Eye (tissue), 1 donor: ENCODE measurements at places on chromosomes 11 and 22.

DNA sequence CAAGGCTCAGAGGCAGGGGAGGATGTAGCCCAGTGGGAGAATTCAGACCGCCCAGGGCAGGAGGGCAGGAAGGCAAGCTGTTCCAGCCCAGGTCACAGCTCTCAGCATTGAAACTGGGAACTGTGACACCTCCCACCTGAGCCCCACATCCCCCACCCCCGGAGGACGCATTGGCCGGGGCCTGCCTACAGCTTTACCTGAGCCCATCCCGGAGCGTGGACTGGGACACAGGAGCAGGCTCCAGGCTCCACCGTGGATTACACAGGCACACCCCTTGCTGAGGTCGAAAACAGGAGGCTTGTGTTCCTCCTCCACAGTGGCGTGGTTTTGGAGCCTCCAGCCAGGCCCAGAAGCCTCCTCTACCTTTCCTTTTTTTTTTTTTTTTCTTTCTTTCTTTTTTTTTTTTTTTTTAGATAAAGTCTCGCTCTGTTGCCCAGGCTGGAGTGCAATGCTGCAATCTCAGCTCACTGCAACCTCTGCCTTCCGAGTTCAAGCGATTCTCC lies 9.1 kb upstream of the PGA3 start:
- no peak for DNase-seq

GRCh38 chr22:37643225-37643847 lies 3.9 kb downstream of the SH3BP1 start:
- peak; percentile 95 for DNase-seq

DNA sequence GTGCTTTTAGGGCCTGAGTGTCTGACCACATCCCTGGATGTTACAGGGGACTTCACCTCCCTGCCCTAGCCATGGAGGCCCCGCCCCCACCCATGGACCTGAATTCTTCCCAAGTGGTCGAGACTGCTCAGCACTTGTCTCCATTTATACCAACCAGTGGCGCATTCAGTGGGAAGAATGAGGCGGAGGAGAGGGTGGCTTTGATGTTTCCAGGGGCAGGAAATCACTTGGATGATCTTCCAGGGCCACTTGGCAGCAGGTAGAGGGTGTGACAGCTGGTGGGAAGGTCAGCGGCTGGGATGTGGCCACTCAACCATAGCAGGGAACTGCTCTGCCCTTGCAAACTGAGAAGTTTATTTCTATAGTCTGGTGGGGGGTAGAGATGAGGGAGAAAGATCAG lies 155.1 kb upstream of the BLID start:
- peak; percentile 56 for DNase-seq

- no peak for DNase-seq
Observed at GRCh38 chr22:35910003-35910769, 118.4 kb downstream of the RBFOX2 start.

- DNase-seq = peak; percentile 84
Observed at GRCh38 chr22:23183061-23183698, 2.9 kb downstream of the BCR start.

GRCh38 chr11:11618973-11619435 lies 2.8 kb downstream of the GALNT18 start:
- DNase-seq = no peak

GRCh38 chr11:132639986-132640385 lies 892.3 kb downstream of the OPCML start:
- DNase-seq = no peak

DNA sequence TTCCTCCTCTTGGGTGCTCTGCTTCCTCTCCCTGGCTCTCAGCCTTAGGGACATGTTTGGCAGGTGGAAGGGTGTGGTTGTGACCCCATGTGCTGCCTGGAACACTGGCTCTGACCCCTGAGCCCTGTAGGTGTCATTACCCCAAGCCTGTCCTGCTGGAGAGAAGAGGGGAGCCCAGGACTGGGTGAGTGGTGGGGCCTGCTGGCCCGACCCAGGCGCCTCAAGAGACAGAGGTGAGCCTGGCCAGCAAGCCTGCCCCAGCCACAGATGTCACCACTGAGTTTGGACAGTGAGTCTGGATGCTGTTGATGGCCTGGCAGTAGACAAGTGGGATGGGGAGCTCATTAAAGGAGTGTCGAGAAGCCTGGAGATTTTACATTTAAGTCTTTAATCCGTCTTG lies 1112.2 kb downstream of the BRD1 start:
- no peak for DNase-seq

DNA sequence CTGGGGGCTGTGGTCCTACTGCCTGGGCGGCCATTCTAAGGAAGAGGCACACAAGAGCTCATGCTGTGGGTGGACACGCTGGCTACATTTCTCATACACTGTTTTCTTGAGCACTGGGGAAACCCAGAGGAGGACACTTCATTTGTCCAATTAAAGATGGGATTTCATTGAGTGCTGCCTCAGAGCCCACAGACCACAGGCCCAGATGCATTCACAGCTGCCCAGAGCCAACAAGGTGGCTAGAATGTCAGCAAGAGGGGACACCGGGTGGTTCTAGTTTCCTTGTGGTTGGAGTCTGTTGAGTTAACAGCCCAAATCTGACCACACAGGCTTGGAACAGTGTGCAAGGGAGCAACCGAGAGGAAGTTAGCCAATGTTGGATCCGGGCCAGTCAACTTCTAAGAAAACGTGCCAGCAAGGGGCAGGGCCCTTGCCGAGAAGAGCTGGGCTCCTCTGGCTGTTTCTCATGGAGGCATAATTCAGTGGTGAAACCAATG lies 35.0 kb upstream of the SORL1 start:
- peak; percentile 66 for DNase-seq

GRCh38 chr11:68962527-68963250 lies 18.1 kb downstream of the MRGPRD start:
- DNase-seq = no peak

- peak; percentile 95 for DNase-seq
Observed at GRCh38 chr22:17830043-17830961, 56.0 kb upstream of the BID start.

- DNase-seq = no peak
Observed at GRCh38 chr11:70169127-70169526, 34.0 kb upstream of the FADD start.

GRCh38 chr11:103800406-103801114 lies 235.9 kb upstream of the DDI1 start:
- no peak for DNase-seq

GRCh38 chr11:133168016-133168415 lies 364.3 kb downstream of the OPCML start:
- no peak for DNase-seq

- DNase-seq = peak; percentile 45
Observed at GRCh38 chr11:69948256-69949141, 129.3 kb upstream of the FGF3 start.

GRCh38 chr11:19025481-19026406 lies 34.8 kb downstream of the MRGPRX2 start:
- peak; percentile 14 for DNase-seq

GRCh38 chr11:113528982-113529381 lies 53.8 kb upstream of the DRD2 start:
- no peak for DNase-seq

DNA sequence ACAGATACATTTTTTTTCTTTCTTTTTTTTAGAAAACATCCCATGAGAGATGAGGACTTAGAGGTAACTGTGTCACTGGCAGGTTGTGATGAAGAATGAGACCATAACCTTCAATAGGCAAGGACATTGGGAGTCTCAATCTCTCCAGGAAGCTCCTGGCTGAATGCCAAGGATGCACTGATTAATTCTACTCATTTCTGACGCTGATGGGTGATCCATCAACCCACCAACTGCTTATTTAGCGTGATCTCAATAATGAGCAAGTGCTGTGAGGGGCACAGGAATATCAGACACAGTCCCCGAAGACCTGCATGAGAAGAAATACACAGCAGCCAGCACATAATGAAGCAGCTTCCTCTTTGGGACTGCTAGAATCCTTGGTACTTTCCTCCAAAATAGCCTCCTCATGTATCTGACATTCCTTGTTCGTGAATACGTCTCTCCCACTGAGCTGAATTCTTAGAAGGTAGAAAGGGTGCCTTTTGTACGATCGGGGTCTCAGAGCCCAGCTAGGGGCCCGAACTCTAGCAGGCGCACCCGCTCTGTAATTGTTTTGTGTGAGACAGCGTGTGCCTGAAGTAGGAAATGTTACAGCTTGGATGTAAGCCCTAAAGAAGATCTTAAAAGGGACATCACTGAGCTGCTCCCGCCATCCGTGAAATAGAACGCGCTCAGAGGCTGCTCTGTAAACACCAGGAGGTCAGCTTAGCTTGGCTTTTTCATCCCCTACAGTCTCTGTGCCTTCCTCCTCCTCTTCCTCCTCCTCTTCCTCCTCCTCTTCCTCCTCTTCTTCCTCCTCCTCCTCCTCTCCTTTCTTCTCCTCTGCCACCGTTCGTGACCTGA lies 7.2 kb downstream of the CLMP start:
- DNase-seq = peak; percentile 83

DNA sequence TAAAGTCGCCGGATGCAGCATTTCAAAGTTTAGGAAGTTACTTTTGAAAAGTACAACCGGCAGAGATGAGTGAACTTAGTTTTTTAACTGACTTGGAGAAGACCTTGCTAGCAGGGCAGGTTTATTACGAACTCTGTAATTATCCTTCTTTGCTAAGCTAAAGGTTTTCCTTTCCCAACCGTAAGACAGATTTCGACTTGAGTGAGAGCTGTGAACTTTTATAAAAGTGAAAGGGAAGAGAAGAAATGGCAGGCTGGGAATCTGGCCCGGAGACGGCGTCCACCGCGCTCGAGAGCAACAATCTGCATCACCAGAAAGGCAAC lies 659 bp upstream of the TEAD1 start:
- DNase-seq = no peak

DNA sequence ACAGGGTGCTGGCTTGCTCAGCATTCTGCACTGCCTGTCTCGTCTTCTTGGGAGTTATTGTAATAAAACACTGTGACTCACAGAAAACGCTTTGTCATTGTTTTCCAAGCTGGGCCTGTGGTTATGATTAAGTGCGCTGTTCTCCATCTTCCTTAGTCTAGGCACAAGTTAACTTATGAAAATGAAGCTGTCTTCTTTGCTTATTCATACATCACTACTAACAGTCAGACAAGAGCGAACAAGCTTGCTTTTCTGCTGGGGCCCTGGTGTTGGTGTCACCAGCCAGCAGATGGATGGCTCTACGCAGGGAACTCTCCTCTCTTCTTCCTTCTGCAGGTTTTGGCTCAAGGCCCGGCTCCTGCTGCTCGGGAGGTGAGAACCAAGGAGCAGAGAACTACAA lies 380.1 kb upstream of the SYN3 start:
- DNase-seq = no peak

GRCh38 chr22:46116491-46116958 lies 33.8 kb upstream of the PPARA start:
- peak; percentile 96 for DNase-seq

GRCh38 chr22:29012952-29013351 lies 48.7 kb downstream of the C22orf31 start:
- no peak for DNase-seq

- DNase-seq = no peak
Observed at GRCh38 chr11:46036969-46037368, 84.3 kb downstream of the PHF21A start.

DNA sequence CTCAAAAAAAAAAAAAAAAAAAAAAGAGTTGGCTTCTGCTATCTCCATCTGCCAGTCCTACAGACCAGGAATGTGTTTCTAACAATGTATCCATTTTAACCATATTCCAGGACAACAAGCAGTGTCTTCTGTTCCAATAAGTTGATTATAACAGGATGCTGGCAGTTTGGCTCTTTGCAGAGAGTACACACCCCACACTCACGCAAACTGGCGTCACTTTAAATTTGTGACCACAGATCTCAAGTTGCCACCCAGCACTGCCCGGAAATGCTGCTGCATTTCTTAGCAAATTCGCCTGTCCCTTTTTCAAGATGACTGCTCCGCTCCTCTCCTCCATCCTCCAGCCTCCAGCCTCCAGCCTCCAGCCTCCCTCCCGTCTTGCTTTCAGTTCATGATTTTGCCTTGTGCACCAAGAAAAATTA lies 44.3 kb downstream of the SCGB1A1 start:
- no peak for DNase-seq

GRCh38 chr22:30695351-30695851 lies 727 bp downstream of the OSBP2 start:
- DNase-seq = no peak
